ENCODE measurements at places on chromosomes 12 and 14. TPM values are rescaled to one million over a fixed set of nuclear protein-coding genes. Genes with fewer than 3 reads are reported as not detected.

GRCh38 chr12:19129486-19130223 lies at the start of gene PLEKHA5:
Gene PLEKHA5 (plus strand): TSS chr12:19129733. CDS start chr12:19129800, 67 bp downstream.
- peak; percentile 70 for DNase-seq

Gene RNF212B
- not detected for total RNA-seq

Gene PKP2
- 9.5 TPM for total RNA-seq

DNA sequence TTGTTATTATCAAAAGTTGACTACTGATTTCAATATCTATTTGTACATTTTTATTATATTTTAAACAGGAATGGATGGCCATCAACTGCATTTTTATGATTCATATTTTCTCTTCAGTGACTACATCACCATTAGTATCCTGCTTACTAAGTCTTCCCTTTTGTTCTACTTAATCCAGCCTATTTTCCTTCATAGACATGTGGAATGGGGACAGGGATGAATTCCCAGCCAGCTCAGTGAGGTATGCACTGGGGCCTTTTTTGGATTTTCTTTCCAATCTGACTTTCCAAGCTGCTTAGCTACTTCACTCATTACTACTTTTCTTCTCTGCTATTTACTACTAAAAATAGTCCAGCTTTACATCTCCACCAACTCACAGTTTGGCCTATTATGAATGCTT lies 38.4 kb downstream of the AKAP6 start:
- DNase-seq, result no peak

Gene ARID2
- total RNA-seq, result 25.0 TPM

- peak; percentile 91 for DNase-seq
These were observed 68.9 kb upstream of the NCOR2 start for GRCh38 chr12:124636138-124636978.

Gene GDF3
- not detected for total RNA-seq

- peak; percentile 77 for DNase-seq
These were observed 67.3 kb upstream of the BICD1 start for GRCh38 chr12:32039347-32039746.

Gene A2M
- 20.9 TPM for total RNA-seq

GRCh38 chr12:640773-641172 lies 22.5 kb downstream of the NINJ2 start:
- no peak for DNase-seq

- DNase-seq, result no peak
These were observed 878 bp downstream of the TMEM119 start for GRCh38 chr12:108596854-108597558.

DNA sequence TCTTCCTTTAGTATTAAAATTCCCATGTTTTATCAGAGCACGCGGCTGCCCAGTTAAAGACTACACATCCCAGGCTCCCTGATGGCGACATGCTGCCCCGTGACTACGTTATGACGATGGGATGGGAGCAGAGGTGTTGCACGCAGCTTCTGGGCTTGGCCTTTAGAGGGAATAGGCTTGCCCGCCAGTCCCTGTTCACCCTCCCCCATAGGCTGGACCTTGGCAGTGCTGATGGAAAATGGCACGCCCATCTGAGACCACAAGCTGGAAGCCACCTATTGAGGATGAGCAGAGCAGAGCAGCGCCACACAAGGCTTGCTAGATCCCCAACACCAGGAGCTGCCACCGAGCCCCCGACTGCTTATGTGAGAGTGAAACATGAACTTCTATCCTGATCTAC lies 24.7 kb downstream of the TTC7B start:
- DNase-seq, result no peak

Gene TGM1
- total RNA-seq, result 2.2 TPM

Gene B3GNT4
- total RNA-seq, result under 0.01 TPM

DNA sequence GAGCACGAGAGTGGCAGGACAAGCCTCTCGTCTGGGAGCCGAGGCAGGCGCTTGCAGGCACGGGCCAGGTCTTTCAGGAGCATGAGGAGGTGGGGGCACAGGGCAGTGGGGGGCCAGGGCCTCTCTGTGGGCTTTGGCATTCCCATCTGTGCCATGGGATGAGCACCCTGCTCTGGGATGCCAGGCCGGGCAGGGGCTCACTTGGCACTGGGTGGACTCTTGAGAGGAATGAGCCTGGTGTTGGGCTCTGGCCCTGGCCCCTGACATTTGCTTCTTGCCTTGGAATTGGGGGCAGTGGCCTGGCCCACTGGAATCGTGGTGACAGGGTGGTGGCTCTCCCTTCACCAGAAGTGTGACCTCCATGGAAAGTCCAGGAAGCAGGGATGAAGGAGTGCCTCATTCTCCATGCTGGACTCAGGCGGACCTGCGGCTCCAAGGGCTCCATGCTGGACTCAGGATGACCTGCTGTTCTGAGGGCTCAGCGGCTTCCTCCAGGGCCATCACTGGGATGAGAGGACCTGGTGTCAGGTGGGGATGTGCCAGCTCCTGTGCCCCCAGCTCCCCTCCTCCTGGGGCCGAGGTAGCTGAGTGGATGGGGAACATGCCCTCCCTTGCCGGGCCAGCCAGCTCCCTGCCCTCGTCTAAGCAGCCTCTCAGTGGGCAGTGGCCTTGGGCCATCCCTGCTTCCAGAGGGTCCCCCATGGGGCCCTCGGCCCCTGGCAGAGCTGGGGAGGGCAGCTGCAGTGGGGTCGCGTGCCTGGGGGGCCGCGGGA lies 220.3 kb downstream of the KIF26A start:
- DNase-seq, result no peak

DNA sequence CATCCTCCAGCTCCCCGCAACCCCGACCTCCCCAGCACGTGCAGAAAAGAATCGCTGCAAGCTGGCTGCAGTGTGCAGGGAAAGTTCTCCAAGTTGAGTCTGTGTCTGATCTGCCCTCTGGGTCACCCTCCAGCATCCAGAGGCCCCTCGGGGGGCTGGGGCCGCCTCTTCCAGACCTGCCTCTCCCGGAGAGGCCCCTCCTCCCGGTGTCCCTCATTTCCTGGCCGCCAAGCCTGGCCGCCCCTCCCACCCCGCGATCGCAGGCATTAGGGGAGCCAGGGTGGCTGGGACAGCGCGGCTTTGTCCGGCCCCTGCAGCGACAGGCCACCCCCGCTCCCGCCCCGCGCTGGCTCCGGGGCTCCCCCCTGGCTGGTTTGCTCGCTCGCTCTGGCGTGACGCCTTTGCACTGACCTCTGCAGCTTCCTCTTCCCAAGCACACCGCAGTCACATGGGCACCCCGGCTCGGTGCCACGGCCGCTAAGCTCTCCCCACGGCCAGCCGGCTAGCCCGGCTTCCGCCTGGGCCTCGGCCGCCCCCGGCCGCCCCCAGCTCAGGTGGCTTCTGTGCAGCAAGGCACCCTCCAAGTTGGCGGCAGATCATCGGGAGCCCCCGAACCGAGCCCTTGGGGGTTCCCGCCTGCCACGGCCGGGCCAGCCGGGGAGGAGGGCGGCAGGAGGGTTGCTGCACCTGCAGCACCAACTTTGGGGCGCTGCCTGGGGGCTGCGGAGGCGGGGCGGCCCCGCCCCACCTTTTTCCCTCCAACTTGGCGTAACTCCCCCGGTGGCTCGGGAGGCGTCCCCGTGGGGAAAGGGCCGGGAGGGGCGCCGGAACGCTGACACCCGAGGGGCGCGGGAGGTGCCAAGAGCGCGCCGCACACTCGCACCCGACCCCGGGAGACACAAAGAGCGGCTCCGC lies 43.7 kb downstream of the KDM2B start:
- DNase-seq, result peak; percentile 86

DNA sequence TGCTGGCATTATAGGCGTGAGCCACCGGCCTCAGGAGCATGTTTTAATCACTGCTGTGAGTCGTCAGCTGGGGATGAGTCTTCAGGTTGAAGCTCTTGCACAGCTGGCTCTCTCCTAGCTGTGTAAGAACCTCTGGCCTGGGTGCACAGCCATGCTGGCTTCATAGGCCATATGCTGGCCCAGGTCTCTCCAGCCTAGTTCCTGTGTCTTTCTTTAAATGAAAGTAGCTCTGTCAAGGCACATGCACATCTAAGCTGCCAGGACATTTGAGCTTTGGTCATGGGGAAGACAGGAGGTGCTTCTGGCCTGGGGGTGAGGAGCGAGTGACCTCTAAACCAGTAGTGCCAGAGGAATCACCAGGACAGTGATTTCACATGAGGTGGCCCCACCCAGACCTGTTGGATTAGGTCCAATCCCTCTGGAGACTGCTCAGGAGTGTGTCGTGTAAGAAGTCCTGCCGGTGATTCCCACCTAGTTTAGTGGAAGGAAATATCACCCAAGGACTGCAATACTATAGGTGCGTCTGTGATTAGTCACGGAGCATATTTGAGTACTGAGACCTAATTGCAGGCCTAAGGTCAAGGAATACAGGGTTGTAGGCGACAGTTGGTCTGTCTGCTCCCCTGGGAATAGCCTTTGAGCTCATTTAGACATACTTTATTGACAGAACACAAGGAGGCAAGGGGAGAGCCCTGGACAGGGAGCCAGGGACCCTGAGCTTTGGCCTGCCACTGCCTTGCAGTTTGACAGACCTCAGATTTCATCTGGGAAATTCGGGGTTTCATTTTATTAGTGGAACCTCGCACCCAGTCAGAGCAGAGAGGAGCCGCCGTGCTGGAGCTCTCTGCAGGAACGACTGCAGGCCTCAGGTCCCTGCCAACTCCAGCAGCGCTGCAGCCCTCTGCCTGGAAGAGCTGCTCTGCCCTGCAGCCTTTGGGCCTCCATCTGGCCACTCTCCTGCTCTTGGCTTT lies 67.0 kb downstream of the ANKRD9 start:
- DNase-seq, result no peak

DNA sequence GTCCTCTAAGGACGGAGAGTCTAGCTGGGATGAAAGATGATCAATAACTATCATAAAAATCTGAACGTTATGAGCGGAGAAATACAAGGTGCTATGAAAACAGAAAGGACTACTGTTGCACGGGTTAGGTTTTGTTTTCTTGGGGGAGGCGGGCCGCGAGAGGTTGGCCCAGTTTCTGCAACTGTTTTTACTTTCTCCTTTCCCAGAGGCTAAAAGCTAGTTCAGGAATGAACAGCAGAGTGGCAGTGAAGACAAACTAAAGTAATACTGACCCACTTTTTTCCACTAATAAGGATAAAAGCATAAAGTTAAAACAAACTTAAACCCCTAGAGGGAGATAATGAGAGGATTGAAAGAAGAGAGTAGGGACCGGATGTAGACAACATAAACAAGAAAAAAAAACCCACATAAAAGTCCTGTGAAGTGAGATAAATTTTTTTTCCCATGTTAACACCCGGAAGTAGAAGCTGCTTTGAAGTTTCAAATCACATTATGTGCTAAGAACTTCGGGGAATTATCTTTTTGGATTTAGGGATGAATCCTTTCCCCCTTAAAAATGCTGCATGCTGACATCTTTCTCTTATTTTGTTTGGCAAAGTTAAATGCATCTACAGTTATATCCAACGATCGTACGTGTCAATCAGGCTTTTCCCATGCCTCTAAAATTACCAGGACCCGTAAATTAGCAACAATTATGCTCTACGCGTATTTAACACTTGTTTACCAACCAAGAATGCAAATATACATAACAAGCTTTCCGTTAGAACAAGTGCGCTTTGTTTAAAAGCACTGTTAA lies 1.0 kb upstream of the CDK17 start:
- peak; percentile 95 for DNase-seq

Gene SLC8B1
- total RNA-seq, result 22.9 TPM

Gene MON2
- 59.2 TPM for total RNA-seq

Gene MUCL1
- not detected for total RNA-seq

Gene KRT73
- not detected for total RNA-seq

GRCh38 chr14:90664911-90665310 lies 151.3 kb downstream of the TTC7B start:
- no peak for DNase-seq

GRCh38 chr12:5633106-5633505 lies 201.2 kb downstream of the NTF3 start:
- DNase-seq, result no peak

DNA sequence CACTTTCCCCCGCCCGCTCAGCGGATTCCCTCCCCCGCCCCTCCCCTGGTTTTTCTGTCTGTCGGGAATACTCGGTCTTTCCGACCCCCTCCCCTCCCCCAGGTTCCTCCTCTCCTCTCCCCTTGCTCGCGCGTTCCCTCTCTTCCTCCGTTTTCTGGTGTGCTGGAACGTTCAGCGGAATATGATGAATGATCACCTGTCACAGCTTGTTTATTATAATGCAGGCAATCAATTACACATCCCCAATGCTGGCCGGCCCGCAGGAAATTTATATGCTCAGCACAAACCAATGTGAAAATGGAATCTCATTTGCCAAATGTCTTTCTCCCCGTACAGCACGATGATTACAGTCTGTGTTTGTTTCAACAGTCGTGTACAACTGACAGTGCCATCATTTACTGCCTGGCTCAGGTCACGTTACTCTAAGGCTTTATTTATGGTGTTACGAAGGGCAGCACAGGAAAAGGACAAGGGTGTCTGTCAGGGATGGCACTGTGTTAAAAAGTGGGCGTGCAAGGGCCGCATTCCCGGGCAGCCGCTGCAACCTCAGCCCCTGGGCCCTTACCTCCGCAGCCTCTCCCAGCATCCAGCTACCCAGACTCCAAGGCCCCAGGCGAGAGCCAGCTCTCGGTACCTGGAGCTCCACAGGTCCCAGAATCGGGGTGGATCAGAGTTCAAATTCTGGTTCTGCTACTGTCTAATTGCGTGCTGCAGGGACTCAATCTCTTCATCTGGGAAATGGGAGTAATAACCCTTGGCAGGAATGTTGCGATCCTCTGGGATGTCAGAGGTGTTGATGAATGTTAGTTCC lies 24.7 kb upstream of the MAP1LC3B2 start:
- no peak for DNase-seq

- peak; percentile 62 for DNase-seq
These were observed 72.8 kb downstream of the CAPZA3 start for GRCh38 chr12:18810537-18811253.

Gene CISTR
- total RNA-seq, result not detected

- no peak for DNase-seq
These were observed 12.9 kb upstream of the OXA1L start for GRCh38 chr14:22753586-22753985.

Gene PCED1B
- 3.2 TPM for total RNA-seq

- no peak for DNase-seq
These were observed 1.2 kb downstream of the GSC start for GRCh38 chr14:94768521-94769390.

Gene SIX4
- 8.7 TPM for total RNA-seq

- DNase-seq, result no peak
These were observed 1897.6 kb upstream of the FLRT2 start for GRCh38 chr14:83632375-83632774.

GRCh38 chr12:112855375-112855774 lies 51.4 kb upstream of the OAS1 start:
- no peak for DNase-seq

- peak; percentile 79 for DNase-seq
These were observed 143.7 kb upstream of the DCN start for GRCh38 chr12:91326058-91327027.

- DNase-seq, result peak; percentile 29
These were observed 9.4 kb downstream of the STON2 start for GRCh38 chr14:81390696-81391095.

Gene WIF1
- not detected for total RNA-seq

DNA sequence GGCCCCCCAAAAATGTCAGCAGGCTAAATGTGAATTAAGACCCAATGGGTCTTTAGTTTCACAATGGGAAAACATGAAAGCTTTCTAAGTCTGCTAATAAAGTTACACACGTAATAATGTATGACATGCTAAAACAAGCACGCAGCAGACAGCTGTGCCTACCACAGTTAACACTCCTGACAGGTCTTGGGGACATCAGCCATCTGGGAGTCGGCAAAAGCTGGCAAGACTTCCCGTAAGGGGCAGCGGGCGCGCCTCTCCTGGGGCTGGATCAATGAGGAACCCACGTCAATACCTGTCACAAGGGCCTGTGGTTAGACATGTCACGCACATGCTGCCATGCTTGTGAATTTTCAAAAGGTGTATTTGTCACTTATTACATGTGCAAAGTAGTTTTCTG lies 45.0 kb downstream of the ACTN1 start:
- no peak for DNase-seq

GRCh38 chr12:120960657-120961056 lies 17.7 kb upstream of the HNF1A start:
- DNase-seq, result no peak

Gene ARG2
- 3.9 TPM for total RNA-seq
